ENCODE measurements at places on chromosomes 6 and 20.

DNA sequence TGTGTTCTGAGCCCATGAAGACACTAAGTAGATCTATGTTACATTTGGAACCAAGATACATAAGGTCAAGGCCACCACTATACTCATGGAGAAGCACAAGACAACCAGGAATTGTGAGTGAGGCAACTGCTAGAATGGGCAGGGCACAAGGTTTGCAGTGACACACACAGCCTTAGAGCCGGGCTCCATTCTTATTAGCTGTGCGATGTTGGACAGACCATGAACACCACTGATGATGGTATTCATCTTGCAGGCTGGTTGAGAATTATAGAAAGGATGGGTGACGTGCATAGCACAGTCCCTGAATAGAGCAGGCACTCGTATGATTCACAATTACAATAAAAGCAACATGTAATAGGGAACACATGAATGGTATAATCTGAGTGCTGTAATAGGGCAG, 172.4 kb downstream of the GJA10 start:
- no peak for DNase-seq

DNA sequence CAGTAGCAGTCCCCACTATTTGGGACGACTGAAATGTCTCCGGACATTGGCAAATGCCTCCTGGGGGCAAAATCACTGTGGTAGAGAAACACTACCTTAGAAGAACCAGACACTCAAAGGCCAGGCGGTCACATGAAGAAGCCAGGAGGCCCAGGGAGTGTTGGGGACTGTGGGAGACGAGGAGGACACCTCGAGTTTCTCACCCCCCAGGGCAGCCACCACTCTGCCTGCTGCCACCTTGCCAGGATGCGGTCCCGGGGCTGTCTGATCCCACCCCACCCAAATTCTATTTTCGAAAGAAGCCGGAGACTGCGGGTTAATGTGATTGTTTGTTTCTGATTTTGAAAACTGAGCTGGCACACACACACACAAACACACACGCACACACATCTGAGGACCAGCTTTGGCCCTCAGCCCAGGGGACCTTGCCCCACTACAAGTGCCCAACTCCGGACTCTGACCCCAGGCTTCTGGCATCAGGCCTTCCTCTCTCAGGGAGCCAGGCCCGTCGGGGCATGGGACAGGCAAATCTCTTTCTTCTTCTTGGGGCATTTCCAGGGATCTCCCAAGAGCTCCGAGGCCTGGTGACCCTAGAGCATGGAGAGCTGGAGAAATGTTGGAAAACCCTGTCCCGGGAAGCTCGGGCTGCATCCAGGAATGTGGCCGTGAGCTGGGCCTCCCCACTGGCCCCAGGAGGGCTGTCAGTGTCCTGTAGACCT, 187.5 kb upstream of the PMEPA1 start:
- DNase-seq: no peak

- DNase-seq: no peak
Measured at GRCh38 chr6:72739368-72739779, 117.5 kb downstream of the KCNQ5 start.

- DNase-seq: no peak
Measured at GRCh38 chr6:79640146-79641111, 9.3 kb downstream of the SH3BGRL2 start.

- DNase-seq: no peak
Measured at GRCh38 chr6:700490-700889, 7.6 kb upstream of the EXOC2 start.

DNA sequence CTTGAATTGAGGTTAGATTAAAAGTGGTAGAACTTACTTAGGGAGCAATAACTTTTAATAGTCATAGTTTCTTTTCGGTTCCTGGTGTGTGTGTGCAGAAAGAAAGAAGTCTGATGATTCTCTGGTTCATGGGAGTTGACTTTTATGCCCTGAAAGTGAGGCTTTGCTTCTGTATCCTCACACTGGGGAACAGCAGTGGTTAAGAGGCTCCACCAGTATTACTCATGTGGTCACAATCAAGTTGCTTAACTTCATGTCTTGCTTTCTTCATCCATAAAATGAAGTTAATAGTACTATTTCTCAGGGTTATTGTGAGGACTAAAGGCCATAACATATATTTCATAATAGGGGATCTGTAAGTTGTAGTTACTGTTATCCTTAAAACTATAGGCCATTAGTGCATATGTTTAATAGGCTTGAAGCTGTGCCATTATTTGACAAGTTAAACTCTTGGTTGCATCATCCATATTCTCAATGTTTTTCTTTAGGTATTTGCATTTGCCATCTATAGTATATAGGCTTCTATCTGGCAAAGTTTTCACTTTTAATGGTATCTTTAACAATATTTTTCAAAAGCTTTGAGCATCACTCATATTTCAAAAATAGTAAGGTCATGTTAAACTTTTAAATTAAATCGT, 262.4 kb downstream of the PLCB1 start:
- no peak for DNase-seq

DNA sequence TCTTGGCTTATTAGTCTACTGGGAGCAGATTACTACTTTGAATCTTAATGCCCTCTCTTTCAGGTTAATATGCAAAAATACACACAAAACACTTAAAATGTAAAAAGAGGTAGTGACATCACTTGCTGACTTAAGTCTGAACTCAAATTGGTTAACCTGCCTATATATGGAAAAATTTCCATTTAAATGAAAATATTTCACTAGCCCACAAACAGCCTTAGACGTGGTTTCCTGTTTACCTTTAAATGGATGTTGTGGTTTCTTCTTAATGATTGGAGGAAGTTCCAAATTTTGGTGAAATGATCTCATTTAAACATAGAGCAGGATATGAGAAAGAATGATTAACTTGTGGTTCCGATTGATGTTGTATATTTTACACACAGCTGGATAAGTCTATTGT, 553.7 kb downstream of the CD109 start:
- peak; percentile 74 for DNase-seq

DNA sequence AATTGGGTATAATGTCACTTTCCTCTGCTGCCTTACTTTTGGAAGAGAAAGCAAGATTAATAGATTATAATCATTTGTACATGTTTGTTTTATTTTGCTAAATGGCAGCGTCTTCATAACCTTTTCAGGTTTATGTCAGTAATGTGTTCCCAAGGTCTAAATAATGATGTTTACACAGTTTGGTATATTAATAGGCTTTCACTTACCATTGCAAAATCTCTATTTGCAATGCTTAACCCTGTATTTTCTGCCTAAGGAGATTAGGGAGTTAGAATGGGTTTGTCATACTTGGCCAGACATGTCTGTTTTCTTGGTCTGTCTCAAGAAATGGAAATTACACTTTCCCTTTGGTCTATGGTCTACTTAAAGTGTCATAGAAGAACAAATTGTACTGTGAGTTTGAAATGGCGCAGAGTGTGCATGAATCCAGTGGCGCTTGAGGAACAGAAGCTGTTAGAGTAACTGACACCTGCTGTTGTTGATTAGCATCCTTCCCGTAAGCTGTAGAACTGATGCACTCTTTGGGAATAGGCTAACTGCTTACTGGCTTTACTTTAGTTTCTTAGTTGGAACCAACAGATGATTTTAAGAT, 261.1 kb downstream of the SAMD5 start:
- DNase-seq: no peak

GRCh38 chr6:38015341-38015740, 195.8 kb downstream of the ZFAND3 start:
- no peak for DNase-seq

GRCh38 chr6:170272341-170273065, 18.4 kb downstream of the DLL1 start:
- DNase-seq: no peak

Data from AG04450 (cell line).